ENCODE measurements at places on chromosomes 6 and 20.

DNA sequence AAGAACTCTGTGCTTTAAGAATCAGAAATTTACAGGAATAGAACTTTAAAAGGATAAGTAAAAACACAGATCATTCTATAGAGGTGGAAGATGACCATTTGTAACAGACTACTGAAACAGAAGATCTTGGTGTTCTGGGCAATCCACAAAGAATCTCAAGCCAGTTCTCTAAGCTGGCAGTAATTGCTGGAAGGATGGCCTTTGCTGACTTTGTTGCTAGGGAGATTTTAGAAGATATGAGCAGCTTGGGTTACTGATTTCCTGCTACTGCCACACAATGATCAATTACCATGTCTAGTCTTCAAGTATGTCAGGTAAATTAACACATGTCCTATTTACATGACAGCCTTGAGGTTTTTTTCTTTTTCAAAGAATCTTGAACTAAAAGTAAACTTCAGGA is 31.1 kb downstream of the SNAP91 start:
- DNase-seq: no peak

- no peak for DNase-seq
These were observed 10.0 kb downstream of the YTHDF1 start for GRCh38 chr20:63205896-63206295.

DNA sequence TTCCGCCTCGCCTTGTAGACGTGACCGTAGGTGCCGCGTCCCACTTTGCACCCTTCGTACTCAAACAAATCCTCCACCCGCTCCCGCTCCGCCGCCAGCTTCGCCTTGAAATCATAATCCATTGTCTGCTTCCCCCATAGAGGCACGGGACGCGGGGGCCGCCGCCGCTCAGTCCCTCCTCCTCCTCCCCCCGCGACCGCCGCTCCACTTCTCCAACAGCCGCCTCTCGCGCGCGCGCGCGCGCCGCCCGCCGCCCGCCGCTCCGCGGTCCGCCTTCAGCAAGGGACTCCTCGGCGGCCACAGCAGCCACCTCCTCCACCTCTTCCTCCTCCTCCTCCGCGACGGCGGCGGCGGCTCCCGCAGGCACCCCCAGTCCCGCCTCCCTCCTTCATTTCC is 256 bp downstream of the CDK19 start:
- DNase-seq: no peak

DNA sequence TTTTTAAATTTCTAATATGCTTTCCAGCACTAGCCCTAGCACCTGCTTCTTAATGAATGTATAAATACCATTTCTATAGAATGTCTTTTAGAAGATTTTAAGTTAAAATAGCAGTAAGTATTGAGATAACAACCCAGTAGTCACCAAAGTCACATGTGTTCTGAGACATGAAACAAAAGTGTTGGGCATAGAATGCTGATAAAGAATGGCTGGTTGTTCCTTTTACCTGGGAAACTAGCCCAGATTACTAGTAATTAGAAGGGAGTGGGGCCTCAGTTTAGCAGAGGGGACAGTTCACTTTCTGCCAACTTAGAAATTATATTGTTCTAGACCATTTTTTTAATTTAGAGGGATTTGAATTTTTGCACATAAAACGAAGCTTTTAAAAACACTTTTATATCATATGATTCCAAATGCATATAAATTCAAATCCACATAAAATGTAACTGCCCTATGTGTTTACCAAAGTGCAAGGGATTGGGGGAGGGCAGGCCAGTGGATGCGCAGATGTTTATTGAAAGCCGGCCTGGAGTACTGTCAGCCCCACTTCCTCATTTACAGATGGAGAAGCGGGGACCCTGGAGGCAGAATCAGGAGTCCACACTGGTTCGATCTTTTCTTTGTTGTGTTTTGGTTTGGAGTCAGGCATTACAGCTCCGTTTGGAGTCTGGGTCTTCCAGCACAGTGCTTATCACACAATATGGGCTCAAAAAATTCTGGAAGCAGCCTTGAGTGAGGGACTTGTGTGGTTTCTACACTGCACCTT is 139.8 kb downstream of the ZDHHC14 start:
- no peak for DNase-seq

DNA sequence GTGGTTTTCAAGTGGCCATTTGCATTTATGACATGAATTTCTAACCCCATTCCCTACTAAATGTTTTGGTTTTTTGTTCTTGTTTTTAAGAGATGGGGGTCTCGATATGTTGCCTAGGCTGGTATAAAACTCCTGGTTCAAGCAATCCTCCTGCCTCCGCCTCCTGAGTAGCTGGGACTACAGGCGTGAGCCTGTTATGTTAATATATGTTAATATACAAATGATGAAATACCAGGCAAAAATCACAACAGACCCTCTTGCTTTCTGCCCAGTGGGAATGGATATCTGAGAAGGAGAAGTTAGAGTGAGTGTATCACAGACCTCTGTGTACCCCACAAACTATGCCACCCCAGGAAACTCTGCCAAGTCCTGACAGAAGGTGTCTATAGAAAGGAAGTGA is 66.2 kb downstream of the CDC40 start:
- DNase-seq: no peak

GRCh38 chr20:54044156-54044555 is 26.2 kb downstream of the BCAS1 start:
- peak; percentile 87 for DNase-seq

DNA sequence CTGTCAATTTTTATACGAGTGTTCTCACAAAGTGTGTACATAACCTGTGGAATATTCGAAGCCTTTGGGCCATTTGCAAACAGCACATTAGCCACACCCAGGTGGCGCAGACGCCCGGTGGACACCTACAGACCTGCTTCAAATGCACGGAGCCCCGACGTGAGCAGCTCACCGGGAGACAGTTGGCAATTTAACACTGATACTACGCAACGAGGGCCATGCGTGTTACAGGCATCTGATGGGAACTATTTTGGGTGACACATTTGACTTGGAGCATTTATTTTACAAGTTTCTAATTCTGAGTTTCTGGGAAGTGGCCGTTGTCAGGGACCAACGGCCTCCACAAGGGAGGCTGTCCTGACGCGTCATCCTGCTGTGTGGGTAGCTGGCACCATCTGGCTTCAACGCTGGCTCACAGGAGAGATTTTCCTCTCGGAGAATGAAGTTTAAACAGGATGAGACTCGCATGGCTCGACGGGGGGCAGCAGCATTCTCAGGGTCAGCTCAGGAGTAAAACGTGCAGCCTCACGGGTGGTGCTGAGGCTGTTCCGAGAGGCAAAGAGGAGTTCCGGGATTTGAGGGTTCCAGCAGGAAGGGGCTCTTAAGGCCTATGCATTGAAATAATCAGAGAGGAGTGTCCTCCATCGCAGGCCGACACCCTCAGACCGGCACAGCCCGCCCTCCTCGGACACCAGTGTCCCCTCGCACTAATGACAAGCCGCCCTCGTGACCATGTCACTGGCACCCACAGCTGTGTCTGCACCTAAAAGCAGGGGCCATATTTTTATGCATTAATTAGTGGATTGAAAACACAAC is 207.4 kb downstream of the DLL1 start:
- DNase-seq: no peak

DNA sequence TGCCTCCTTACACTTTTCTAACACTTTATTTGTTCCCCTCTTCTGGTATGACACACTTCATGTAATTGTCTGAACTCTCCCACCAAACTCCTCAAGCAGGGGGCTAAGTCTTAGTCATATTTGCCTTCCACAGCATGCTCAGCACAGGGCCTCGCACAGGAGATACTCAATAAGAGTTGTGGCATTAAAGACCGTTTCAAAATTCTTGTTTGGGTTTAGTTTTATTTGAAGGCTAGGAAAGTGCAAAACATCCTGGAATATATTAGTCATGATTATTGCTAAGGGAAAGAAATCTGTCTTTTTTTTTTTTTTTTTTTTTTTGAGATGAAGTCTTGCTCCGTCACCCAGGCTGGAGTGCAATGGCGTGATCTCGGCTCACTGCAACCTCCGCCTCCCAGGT is 137.6 kb upstream of the ECI2 start:
- DNase-seq: no peak

GRCh38 chr20:36745234-36745926 is 510 bp downstream of the NDRG3 start:
- DNase-seq: peak; percentile 22

GRCh38 chr6:128517124-128517523 is 3.3 kb downstream of the PTPRK start:
- DNase-seq: no peak

DNA sequence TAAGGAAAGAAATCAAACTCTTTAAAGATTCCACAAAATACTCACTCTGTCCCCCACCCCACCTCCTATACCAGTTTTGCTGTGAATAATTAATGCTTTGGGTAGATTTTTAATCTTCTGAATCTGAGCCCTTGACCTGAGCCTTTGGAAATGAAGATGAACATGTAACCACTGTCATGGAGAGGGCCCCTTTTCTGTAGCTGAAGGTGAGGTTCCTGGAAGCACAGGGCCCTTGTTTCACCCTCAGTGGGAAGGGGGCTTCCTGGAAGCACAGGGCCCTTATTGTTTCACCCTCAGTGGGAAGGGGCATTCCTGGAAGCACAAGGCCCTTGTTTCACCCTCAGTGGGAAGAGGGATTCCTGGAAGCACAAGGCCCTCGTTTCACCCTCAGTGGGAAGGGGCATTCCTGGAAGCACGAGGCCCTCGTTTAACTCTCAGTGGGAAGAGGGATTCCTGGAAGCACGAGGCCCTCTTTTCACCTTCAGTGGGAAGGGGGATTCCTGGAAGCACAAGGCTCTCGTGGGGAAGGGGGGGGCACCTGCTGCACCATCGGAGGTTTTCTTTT is 75.7 kb downstream of the DACT2 start:
- no peak for DNase-seq

- DNase-seq: no peak
These were observed 566.0 kb upstream of the MAP3K7 start for GRCh38 chr6:91152824-91153223.

GRCh38 chr6:34951731-34952130 is 62.7 kb downstream of the ANKS1A start:
- DNase-seq: no peak

GRCh38 chr6:45922728-45923351 is 92.8 kb downstream of the CLIC5 start:
- peak; percentile 82 for DNase-seq

- no peak for DNase-seq
These were observed 178.1 kb upstream of the MOCS1 start for GRCh38 chr6:40112350-40112749.

GRCh38 chr20:6533761-6534479 is 233.6 kb upstream of the BMP2 start:
- peak; percentile 71 for DNase-seq

- no peak for DNase-seq
These were observed 18.4 kb upstream of the SPAG4 start for GRCh38 chr20:35597186-35597585.

GRCh38 chr6:36817847-36818246 is 21.4 kb downstream of the CPNE5 start:
- no peak for DNase-seq

DNA sequence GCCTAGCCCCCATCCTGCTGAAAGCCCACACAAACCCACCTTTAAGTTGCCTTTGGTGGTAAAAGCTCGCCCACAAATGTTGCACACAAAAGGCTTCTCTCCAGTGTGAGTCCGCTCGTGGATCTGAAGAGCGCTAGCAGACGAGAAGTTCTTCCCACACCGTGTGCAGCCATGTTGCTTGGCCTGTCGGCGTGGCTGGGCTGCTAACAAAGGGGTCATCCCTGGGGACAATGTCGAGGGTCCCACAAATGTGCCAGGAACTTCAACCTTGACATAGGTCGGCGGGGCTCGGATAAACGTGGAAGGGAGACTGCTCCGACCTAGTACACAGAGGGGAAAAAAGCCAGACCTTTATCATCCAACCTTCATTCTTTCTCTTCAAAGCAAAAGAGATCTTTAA is 13.5 kb downstream of the SALL4 start:
- DNase-seq: no peak

DNA sequence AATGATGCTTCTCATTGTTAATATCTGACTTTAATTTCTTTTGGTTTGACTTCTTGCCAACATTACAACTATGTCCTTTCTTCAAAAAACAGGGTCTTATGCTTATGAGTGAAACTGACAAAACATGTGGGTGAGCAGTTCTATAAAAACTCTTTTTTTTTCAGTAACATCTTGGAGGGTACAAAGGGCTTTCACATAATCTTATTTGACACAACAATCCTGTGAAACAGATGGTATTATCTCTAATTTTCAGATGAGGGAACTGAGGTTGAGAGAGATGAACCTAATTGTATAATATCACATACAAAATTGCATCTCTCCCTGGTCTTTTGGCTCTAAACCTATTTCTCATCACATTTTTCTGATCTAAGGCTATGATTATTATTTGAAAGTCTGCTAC is 38.3 kb downstream of the MAPK14 start:
- no peak for DNase-seq

GRCh38 chr6:14747881-14748520 is 497.9 kb upstream of the JARID2 start:
- peak; percentile 38 for DNase-seq

- DNase-seq: no peak
These were observed 57.2 kb downstream of the TRAM2 start for GRCh38 chr6:52519618-52520017.

DNA sequence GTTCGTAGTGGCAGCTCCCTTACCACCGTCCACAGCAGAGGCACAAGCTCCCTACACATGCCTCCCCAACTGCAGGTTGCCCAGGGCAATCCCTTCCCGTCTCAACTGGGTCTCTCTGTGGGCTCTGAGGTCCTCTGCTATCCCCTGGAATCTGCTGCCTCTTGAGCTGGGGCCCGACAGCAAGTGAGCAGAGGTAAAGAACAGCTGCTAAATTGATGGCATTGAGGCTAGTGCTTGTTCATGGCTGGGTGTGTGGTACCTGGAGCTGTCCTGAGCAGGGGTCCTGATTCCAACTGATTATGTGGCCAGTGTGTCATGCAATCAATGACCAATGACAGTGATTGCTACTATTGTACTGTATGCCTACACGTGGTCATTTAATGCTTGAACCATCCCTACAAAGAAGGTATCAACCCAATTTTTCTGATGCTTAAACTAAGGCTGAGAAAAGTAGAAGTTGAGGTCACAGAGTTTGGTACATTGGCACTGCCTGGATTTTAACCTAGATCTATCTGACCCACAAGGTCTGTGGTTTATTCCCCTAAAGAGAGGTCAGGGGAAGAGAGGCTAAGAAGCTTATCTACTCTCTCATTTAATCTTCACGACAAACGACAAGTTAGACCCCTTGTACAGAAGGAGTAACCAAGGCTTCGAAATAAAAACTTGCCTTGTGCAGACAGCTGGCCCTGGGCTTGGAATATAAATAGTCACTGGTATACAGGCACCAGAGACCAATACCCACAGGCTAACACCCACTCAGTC is 41.1 kb downstream of the HNF4A start:
- no peak for DNase-seq

All from RPMI7951 (cell line).